T1000 (cell line): ENCODE measurements at places on chromosomes 16 and 17.
A peak's percentile ranks its signal among the peaks of the same experiment; 100 is the strongest.

- DNase-seq = no peak
Observed at GRCh38 chr16:4908854-4909401, 28.0 kb downstream of the PPL start.

GRCh38 chr16:35552763-35553162 lies 2093.4 kb downstream of the TP53TG3F start:
- DNase-seq = no peak

GRCh38 chr16:12289175-12290063 lies 312.9 kb downstream of the SNX29 start:
- DNase-seq = no peak

GRCh38 chr16:66585481-66586239 lies 6.4 kb downstream of the CMTM2 start:
- no peak for DNase-seq

GRCh38 chr17:76670020-76670717 lies 26.6 kb upstream of the ST6GALNAC1 start:
- no peak for DNase-seq

- no peak for DNase-seq
Observed at GRCh38 chr16:55495616-55496289, 13.1 kb upstream of the LPCAT2 start.

DNA sequence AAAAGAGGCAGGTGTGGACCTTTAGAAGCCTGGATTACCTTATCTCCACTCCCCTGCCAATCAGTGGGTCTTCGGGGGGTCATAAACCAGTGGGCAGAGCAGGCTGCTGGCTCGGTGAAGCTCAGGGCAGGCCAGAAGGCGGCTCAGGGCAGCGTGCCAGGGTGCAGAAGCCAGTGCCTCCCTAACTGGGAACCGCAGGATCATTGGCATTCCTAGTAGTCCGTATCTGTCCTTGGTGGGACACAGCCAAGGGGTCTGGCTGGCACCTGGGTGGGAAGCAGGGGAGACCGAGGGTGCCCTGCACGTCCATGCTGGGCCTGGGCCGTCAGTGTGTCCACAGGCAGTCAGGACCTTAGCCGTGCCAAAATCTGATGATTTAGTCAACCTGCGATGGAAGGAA lies 76.8 kb downstream of the SEC14L1 start:
- no peak for DNase-seq

DNA sequence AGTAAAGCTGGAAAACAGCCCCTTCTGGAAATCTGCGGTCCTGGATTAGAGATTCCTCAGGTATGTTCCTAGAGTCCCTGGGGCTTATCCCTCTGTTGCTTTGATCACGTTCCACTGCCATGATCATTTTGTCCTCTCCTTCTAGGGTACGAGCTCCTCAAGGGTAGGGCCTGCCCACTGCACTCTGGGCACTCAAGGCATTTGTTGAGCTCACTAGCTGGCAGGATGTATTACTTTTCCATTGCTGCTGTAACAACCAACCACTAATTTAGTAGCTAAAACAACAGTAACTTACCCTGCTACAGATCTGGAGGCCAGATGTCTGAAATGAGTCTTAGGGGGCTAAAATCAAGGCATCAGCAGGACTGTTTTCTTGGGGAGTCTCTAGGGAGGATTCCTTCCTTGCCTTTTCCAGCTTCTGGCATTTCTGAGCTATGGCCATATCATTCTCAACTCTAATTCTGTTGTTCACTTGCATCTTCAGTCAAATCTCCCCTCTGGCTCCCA lies 65.7 kb downstream of the ARSG start:
- DNase-seq = no peak

DNA sequence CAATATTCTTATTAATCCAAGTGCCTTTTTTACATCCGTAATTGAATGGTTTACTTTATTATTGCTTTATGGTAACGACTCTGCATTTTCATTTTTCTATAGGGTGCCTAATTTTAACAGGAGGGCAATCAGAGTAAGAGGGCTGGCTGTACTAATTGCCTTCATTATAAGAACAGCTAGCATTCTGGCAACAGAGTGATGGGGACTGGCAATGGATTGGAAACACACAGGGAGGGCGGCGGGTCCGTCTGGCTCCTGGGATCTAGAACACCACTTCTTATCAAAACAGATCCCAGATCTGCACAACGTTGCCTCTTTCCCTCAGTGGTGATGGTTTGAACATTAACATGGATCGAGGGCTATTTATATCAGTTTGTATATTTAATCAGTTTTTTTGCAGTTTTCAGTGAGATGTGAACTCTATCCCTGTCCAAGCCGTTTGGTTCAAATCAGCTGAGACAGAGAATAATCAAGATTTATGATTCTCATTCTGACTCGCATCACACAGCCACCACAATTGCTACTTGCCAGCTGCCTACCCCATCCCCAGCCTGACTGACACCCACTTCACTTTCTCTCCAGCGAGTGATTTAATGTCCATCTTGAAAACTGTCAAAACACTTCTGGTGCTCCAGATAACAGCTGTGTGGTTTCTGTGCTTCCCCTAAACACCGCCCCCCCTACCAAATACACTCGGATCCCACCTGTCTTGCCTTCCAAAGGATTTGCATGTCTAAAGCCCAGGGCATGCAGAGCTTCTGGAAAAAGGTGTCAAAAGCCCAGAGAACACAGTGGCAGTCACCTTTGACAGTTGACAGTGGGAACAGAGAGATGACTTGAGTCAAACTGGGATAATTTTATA lies 327.9 kb downstream of the HS3ST4 start:
- DNase-seq = no peak

- no peak for DNase-seq
Observed at GRCh38 chr17:9446528-9446927, 129.1 kb downstream of the STX8 start.

DNA sequence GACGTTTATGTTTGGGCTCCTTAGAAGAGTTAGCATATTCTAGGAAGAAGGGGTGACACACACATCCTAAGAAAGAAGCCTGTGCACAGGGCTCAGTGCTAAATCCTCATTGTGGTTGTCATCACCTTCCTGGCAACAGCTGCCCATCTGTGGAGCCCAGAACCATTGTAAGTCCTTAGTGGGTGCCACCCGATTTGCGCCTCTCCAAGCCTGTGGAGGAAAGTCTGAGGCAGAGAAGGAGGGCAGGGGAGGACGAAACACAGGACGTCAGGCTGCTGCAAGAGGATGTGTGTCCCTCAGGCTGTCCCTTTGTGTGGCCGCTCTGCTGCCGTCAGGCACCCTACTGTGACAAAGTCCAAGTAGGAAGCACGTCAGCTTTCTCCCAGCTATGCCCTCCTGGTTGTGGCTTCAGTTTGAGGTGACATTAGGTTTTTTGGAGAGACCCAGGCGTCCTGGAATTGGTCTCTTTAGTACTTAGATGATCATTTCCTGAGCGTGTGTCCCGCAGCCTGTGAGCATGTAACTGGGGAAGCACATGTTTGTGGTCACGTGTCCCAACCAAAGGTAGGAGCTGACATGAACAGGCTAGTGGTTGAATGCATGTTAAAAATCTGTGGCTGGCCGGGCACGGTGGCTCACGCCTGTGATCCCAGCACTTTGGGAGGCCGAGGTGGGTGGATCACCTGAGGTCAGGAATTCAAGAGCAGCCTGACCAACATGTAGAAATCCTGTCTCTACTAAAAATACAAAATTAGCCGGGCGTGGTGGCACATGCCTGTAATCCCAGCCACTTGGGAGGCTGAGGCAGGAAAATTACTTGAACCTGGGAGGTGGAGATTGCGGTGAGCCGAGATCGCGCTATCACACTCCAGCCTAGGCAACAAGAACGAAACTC lies 10.7 kb downstream of the CLUAP1 start:
- no peak for DNase-seq

- no peak for DNase-seq
Observed at GRCh38 chr16:81335669-81336068, 20.9 kb downstream of the GAN start.

- no peak for DNase-seq
Observed at GRCh38 chr17:49915260-49915659, 53.7 kb upstream of the DLX4 start.

GRCh38 chr17:28043741-28044140 lies 1.3 kb downstream of the NLK start:
- DNase-seq = no peak

- no peak for DNase-seq
Observed at GRCh38 chr16:11615748-11616447, 29.2 kb upstream of the LITAF start.

GRCh38 chr17:2378905-2379304 lies 22.0 kb downstream of the MNT start:
- no peak for DNase-seq

DNA sequence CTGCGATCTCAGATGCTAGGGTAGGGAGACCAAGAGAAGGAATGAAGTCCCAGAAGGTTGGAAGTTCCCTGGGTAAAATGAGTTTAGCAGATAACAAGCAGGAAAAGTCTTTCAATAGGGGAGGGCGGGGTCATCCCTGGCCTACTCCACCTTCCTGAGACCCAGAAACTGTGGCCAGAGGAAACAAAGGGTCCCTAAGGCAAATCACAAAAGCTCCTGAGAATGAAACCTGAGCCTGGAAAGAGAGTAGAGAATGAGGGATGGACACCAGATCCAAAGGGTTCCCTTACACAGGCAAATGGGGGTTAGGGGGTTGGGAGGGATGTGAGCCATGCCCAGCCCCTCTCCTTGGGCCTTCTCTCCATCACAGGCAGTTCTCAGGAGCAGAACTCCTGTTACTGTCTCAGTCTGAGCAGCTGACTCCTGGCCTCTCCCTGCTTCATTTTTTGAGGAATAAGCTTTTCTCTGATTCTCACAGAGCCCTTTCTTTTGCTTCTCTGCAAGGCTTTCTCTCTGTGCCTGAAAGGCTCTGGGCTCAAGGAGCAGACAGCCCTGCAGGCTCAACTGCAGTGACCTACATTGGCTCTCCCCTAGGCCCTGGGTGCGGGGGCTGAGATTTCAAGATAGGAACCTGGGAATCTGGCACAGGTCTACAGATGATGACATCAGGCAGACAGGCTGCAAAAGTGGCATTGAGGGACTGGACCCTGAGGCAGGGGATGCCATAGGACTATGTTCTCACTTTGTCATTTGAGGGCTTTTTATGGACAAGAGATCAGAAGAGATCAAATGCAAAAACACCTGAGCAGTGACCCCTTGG lies 9.8 kb upstream of the NR1D1 start:
- no peak for DNase-seq

DNA sequence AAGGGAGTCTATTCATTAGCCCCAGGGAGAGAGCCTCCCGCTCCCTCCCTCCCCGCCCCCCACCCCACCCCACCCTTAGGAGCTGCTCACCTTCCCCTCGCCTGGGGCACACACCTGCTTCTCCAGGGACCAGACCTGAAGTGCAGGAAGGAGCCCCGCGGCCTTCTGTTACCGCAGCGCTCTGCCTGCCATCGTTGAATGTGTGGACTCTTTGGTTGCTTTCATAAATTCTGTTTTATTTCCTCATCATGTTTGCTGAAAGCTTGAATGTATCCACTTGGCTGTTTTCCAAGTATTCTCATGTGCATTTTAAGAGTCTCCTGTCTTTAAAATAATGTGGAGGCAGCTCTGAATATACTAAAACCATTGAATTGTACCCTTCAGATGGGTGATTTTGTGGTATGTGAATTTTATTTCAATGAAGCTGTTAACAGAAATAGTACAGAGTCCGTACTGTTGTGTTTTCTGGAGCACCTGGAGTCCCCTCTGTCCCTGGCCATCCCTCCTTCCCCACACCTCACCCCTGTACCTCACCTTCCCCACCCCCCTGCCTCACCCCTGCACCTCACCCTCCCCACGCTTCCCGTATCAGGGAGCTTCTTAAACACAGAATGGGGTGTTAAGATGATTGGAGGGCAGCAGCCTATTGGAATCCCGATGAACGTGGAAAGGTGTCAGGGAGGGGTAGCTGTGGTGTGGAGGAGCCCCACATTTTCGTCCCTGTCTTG lies 25.5 kb downstream of the RAB11FIP3 start:
- DNase-seq = no peak

GRCh38 chr16:4532238-4532637 lies 6.3 kb downstream of the CDIP1 start:
- no peak for DNase-seq

DNA sequence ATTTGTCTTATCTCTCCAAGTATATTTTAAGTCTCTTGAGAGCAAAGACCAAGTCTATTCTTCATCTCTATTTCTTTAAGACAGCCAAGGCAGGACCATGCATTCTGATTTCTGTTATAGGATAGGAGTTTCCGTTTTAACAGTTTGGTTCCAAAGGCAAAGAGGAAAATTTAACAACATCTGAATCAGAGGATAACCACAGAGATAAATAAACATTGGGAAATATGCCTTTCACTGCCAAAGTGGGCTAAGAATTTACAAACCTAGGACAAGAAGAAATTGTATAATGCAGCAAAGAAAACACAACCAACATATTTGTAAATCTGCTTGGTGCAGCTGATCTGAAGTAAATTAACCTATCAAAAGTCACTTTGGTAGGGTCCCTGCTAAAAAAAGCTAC lies 37.7 kb downstream of the USP32 start:
- no peak for DNase-seq

DNA sequence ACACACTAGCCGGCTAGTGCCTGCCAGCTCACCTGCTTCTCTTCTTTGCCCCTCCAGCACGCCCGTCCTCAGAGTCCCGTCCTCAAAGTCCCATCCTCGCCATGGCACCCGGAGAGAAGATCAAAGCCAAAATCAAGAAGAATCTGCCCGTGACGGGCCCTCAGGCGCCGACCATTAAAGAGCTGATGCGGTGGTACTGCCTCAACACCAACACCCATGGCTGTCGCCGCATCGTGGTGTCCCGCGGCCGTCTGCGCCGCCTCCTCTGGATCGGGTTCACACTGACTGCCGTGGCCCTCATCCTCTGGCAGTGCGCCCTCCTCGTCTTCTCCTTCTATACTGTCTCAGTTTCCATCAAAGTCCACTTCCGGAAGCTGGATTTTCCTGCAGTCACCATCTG lies 3.6 kb downstream of the SCNN1G start:
- DNase-seq = no peak

- DNase-seq = peak; percentile 62
Observed at GRCh38 chr16:48126801-48127644, 28.8 kb downstream of the ABCC12 start.

DNA sequence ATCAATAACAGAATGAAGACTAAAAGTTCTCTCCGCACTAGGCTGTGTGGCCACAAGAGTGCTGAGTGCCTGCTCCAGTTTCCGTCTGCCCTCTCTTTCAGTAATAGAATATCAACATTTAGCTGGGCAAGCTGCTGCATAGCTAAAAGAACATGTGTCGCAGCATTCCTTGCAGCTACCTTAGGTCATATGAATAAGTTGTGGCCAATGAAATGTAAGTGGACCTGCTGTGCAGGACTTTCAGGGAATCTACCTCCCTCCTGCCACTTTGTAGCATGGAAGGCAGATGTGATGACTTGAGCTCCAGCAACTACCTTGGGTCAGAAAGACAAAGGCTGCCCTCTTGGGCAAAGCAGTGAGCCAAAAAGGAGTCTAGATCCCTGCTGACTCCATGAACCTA lies 25.4 kb downstream of the SLC39A11 start:
- no peak for DNase-seq

- DNase-seq = no peak
Observed at GRCh38 chr17:65956814-65957213, 235.1 kb downstream of the CEP112 start.
